ENCODE measurements at places on chromosomes 7 and 10.

GRCh38 chr10:120392671-120393079 lies 64.4 kb upstream of the PLPP4 start:
- DNase-seq: no peak

GRCh38 chr10:25059990-25060389 lies 43.6 kb downstream of the THNSL1 start:
- DNase-seq: no peak

DNA sequence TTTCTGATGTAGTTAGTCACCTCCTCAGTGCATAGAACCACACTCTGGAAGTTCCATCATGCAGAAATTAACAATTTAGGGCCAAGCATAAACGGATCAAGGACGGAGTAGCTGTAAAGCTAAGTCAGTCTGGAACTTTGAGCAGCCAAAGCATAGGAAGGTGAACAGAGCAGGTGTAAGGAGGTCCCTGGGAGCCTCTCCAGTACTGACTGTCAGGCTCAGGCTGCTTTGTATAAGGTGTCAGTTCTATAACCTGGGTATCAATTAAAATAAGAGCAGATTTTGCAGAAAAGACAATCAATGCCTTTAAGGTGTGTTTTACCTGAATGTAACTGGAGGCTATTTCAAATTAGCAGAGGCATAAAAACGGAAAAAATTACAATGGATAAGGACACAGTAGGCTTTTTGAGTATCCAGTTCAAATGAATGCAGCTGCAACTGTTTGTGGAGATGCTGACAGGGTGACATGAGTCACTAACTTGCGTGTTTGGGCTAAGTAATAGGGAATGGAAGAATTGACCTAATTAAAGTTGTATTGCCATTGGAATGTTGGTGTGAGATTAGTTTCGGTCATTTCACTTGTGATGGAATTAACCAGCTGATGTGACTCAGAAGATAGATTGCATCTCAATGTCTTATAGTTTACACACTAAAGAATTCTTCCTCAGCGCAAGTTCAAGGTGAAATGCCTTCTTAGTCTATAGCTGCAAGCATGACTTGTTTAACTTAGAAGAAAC lies 417.9 kb upstream of the CNTNAP2 start:
- DNase-seq: no peak

- DNase-seq: no peak
These were observed 58.1 kb downstream of the DOCK1 start for GRCh38 chr10:126963354-126963753.

DNA sequence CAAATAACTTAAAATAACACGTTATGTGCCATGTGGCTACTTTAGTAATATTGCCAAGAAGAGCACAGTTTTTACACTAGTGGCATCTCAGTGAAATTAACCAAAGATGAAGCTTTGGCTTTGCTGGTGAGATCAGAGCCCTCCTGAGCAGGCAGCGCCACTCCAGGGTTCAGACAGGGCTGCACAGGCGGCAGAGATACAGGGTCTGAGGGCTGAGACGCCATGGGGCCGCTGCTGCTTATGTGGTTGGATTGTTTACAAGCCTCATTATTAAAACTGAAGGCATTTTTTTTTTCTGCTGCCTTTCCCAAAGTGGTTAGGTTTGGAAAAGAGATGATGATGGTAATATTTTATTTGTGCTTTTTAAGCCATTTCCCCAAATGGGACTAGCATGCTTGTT lies 68.8 kb upstream of the DNAJB6 start:
- no peak for DNase-seq

GRCh38 chr10:121154846-121155245 lies 303.7 kb downstream of the WDR11 start:
- DNase-seq: no peak

- DNase-seq: no peak
These were observed 60.0 kb downstream of the VSTM4 start for GRCh38 chr10:49055221-49055849.

GRCh38 chr10:4329225-4329624 lies 496.8 kb upstream of the AKR1E2 start:
- no peak for DNase-seq

GRCh38 chr7:47578579-47579270 lies 3.2 kb downstream of the TNS3 start:
- DNase-seq: no peak

- no peak for DNase-seq
These were observed 198.8 kb upstream of the KLF14 start for GRCh38 chr7:130932667-130933432.

All from NCI-H1048 (cell line).